ENCODE measurements at places on chromosomes 2 and 18.

DNA sequence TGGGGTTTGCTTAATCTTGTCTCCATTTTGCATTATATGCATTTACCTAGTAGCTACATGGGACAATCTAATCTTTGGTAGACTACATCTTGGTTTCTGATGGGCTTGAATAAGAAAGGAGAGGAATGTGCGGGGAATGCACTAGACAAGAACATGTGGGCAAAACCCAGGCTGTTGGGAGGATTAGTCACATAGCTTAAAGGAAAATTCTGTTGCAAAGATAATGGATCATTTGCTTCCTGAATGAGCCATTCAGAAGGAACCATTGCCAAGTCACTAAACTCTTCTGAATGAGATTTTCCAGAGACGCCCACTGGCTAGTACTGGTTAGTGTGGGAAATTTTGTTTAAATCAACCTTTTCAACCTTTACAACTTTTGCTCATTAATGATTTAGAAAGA lies 84.8 kb downstream of the OSBPL6 start:
- DNase-seq: no peak

DNA sequence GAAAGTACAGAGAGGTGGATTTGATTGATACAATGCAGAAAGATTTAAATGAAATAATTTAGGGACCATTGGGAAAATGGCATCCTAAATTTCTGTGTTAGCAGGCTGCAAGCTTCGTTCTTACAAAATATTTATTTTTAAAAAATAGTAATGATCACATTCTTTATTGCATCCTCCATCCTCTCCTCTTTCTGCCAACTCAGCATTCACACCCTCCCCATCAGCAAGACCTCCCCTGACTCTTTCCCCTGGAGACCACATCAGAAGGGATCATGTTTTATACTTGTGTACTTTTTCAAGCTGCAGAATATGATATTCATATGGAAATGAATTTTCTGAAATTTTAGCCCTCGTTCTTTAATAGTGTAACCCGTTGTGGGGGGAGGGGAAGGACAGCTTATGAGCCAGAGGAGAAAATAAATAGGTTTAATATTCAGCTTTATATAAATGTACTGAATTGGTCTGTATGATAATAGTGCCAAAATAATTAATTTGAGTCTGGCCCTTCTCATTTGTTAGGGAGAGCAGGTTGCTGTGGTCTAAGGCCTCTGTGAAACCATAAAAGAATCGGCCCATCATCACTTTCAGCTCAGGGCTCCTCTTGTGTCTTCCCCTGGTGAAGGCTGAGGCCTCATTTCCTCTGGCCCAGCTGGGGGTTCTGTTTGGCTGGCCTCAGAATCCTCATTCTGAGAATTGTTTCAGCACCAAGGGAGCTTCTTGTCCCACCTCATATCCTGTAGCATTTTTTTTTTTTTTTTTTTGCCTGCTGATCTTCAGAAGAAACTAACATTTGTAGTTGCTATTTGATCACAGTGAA lies 330.8 kb downstream of the TXNL1 start:
- no peak for DNase-seq

GRCh38 chr2:116733699-116734098 lies 1080.8 kb upstream of the DDX18 start:
- no peak for DNase-seq

DNA sequence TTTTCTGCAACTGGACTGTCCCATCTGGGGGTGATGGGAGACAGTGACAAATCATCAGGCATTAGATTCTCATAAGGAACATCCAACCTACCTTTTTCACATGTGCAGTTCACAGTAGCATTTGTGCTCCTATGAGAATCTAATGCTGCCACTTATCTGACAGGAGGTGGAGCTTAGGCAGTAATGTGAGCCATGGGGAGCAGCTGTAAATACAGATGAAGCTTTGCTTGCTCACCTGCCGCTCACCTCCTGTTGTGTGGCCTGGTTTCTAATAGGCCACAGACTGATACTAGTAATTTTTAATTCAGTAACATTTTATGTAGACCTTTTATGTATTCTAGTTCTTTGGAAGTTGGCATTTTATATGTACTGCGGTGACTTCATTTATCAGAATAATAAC lies 180.1 kb upstream of the SPOPL start:
- no peak for DNase-seq

DNA sequence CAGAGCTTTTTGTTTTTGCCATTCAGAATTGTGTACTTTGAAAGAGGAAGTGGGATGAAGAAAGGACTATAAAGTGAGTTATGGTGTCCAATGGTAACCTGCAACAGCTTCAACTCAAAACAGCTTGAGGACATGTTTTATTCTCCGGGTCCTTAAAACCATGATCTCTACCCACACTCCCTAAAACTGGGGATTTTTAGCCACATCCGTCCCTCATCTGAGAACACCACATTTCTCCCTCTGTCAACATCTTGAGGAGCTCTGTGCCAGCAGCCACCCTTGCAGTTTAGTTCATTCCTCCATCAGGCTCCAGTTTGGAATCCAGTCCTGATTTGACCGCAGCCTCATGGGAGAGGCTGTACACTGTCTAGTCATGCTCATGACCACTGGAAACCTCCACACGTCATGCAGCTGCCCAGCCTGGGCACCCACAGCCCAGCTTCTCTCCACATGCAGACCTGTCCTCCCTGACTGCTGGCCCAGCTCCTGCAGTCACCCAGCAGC lies 62.6 kb downstream of the C18orf63 start:
- DNase-seq: peak; percentile 6

- DNase-seq: no peak
Measured at GRCh38 chr2:60821587-60822302, 59.6 kb upstream of the REL start.

GRCh38 chr2:210938228-210938627 lies 381.8 kb downstream of the CPS1 start:
- no peak for DNase-seq

GRCh38 chr18:23380001-23380550 lies 73.0 kb upstream of the RIOK3 start:
- no peak for DNase-seq

DNA sequence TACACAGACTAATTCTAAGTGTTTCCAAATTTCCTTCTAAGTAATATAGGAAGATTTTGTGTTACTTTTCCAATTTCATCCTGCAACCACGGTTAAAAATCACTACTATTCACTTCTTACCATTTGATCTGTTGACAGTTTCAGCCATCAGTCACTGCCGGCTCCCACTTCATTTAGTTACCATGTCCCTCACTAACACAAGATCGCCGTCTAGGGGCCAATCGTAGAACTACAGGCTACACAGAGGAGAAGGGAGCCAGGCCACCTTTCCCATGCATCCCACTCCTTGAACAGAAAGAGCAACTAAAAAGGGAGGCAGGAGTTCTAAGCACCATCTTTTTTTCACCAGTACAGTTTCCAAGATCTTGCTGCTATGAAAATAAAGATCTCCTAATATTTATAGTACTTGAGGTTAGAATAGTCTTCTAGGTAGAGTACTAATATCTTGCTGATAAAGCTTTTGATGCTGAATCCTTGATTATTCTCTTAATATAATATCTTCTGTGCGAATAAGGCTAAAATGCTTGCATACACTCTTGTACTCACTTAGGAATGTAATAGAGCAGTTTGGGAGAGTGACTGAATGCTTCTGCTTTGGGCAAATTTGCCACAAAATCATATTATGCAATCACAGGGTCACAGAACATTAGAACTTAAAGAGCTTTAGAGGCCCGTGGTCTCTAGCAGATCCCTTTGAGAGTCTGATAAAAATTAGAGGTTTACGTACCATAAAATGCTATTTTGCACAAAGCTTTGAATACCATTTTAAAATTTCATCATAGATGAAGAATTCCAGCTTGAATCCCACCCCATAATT lies 39.5 kb upstream of the CYP1B1 start:
- DNase-seq: peak; percentile 83

DNA sequence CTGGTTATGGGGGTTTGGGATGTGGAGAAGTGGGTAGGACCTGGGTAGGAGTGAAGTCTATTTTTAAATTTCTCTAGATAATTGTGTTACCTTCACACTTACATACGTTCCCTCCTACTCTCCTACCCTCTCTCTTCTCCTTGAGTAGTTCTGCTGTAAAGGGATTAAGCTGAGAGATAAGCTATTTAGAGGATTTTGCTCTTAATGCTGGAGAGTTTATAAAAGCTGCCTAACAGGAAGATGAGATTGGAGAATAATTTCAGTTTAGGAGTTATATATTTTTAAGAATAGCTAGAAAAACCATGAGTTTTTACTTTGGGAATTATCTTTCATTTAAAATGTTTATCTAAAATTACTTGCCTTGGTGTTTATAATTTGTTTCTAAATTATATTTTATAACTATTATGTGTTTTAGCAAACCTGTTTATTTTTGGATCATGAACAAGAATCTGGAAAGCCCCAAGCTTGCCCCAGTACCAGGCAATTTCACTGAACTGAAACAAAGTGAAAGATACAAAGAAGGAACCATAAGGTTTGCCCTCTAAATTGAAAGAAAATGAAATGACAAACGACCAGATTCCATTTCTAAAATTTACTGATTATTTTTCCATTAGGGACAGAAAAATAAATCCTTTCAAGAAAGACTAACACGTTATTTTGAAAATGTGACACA lies 101.5 kb downstream of the ZNF532 start:
- no peak for DNase-seq

DNA sequence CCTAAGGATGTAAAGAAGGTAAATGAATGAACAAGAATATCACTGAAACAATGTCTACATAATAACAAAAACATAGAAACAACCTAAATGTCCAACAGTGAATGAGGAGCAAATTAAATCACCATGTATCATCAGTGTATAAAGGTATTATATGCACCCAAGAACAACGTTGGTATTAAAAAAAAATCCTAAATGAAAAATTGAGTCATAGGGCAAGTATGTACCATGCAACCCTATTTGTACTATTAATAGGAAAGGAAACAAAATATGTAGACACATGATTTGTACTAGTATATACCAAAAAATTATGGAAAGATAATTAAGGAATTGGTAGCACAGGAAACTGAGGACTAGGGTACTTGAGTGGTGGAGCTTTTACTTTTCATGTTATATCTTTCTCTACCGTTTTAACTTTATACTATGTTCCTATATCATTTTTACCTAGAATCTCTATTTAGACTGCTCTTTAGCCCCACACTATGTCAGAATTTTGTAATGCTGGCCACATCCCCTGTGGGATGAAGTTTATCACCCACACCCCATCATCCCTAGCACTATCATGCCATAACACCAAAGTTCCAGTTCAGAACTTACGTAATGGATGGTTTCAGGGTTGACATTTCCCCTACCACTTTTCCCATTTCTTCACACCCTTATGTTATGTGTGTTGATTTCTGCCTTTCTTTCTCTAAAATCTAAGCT lies 25.6 kb downstream of the IKZF2 start:
- no peak for DNase-seq

DNA sequence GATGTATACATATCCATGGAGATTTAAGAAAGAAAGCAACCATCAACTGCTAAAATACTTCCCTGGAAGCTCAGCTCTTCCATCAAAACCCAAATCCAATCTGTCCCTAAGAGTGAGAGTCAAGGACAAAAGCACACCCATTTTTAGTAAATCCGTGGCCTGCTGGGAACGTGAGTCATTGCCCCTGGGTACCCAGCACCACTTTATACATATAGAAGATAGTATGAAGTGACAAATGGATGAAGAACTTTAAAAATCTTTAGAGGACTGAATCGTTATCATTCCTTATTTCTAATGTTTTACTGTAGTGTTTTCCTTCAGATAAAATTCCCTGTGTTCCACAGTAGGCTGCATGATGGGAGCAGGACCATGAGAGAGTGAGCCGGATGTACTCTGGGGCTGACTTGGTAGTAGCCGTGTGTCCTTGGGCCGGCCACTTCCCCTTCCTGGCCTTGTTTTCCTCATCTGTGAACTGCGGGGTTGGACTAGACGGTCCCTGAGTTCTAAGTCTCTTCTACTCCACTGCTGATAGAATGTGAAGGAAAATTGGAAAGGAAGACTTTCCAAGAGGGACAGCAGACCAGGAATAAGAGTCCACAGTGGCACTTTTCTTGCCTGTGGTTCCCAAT lies 28.5 kb upstream of the CEP68 start:
- no peak for DNase-seq

DNA sequence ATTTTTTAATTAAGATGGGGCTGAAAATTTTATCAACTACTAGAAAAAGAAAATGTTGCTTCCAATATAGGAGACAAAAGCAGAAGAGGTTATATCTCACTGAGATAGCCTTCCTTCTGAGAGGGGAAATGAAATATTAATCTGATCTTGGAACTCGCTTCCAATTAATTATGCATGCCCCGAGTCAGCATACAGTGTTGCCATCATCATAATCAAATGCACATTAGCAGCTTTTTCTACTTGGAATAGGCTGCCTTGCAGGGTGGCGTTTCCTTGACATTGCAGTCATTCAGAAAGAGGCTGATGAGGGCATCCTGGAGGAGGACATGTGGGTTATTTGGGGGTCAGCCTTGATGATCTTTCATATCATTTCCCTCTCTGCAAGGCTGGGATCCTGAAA lies 18.4 kb upstream of the RPL37A start:
- no peak for DNase-seq

DNA sequence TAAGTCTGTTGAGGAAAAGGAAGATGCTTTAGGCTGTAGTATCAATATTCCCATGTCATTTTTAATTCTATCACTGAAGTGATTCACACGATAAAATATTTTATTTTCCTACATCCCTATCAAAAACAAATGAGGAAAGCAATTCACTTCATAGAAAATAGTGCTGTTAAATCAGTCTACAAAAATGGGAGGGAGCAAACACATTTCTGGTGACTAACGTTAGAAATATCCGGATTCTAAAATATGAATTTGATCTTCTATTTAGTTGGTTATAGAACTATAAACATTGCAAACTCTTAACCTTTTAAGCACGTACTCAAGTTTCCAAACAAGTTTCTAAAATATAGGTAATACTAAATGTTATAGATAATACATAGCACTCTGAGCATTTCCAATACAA lies 20.8 kb downstream of the ATF2 start:
- no peak for DNase-seq

DNA sequence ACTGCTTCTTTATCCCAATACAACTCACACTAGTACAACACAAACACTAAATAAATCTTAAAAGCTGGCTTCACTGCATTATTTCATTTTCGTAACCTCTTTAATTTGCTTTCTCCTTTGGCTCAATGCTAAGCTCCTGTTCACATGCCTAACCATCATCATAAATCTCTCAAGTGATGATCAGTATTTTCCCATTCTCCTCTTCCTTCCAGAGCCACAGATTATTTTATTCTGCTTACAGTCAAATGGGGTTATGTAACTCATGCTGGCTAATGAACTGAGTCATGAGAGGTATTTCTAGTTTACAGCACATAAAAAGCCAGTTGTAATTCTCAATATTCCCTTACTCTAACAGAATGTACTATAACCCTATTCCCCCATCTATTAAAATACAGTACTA lies 350.4 kb upstream of the ZC3H15 start:
- DNase-seq: no peak

DNA sequence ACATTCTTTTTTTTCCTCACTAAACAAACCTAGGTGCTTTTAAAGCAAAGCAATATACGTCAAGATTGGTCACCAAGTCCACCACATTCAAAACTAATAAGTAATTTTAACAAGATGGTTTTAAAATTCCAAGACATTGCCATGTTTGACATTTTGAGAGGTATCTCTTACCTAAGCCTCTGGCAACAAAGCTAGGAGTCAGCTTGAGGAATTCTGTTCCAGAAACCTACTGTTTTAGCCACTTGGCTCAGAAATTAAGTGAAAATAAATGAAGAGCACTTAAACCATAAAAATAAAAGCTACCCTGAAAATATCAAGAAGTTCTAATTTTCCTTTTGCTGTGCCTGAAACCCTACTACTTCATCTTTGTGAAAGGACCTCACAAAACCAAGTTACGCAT lies 30.0 kb upstream of the CHMP3 start:
- DNase-seq: no peak
